ENCODE measurements at places on chromosomes 5 and 9. TPM values are rescaled to one million over a fixed set of nuclear protein-coding genes. Genes with fewer than 3 reads are reported as not detected.

- DNase-seq, result peak; percentile 56
- H3K27ac ChIP-seq, result peak overlapping the region; percentile 62
- H3K4me1 ChIP-seq, result no peaks in the 10 kb centered on the region
- no peak overlapping the region for H3K4me3 ChIP-seq
These were observed 43.7 kb upstream of the MIER3 start for GRCh38 chr5:56995596-56995995.

DNA sequence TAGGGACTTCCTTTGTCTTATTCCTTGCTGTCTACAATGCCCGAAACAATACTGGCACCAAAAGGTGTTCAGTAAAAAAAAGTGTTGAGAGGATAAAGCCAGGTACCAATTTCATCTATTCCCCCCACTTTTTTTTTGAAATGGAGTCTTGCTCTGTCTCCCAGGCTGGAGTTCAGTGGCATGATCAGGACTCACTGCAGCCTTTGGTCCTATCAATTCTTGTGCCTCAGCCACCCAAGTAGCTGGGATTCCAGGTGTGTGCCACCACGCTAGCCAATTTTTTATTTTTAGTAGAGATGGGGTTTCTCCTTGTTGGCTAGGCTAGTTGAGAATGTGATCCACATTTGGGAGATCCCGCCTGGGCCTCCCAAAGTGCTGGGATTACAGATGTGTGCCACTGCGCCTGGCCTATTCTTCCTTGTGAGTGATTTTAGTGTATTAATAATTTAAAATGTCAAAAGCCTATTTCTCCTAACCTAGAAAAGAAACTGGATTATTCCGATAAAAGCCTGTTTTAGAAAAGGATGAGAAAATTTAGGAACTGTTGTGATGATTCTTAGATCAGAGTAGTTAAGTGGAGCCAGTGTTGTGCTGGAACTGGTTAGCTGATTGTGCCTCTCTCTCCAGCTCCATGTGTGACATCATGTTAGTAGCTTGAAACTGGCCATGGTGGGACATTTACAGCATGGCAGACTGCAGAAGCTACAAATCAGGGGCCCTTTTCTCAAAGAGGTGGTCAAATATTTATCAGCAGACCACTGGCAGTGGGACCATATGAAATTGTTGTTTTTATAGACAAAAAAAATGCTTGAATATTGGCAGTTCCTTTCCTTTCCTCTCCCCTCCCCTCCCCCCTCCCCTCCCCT is 14.3 kb downstream of the CDC42SE2 start:
- H3K4me3 ChIP-seq, result no peak overlapping the region
- no peak for DNase-seq
- H3K27me3 ChIP-seq, result no peaks in the 10 kb centered on the region
- no peaks in the 10 kb centered on the region for H3K36me3 ChIP-seq
- no peak overlapping the region for H3K27ac ChIP-seq

DNA sequence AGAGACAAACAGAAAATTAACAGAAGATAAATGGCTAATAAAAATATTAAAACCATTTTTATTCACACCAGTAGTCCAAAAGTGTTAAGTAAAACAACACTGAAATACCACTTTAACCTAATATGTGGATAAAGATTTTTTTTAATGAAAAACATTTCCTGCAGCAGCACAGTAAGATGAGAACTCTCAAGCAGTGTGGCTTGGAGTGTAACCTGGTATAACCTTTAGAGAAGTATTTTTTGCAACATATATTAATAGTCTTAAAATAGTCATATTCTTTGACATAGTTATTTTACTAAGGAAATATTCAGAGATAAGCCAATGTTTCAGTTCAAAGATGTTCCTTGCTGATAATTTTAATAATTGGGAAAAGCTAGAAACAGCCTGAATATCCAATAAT is 644.4 kb downstream of the PDE4D start:
- no peak for DNase-seq
- H3K27me3 ChIP-seq, result no peaks in the 10 kb centered on the region
- H3K4me1 ChIP-seq, result peaks cover 10% of the 10 kb centered on the region
- H3K4me3 ChIP-seq, result no peak overlapping the region
- H3K27ac ChIP-seq, result no peak overlapping the region
- no peaks in the 10 kb centered on the region for H3K36me3 ChIP-seq

DNA sequence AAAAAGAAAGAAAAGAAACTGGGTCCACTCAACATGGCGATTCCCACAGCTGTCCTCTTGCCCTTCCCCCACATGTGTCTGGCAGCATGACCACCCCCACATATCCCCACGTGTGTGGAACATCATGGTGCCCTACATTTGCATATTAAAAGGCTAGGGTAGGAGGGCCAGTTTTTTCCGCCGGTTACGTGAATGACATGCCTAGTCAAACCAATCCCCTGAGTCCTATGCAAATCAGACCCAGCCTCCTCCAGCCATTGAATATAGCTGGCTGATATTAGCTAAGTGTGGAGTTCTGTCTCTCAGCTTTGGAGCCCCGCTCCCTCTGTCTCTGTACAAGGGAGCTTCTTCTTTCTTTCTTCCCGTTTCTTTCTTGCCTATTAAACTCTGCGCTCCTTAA is 33.0 kb upstream of the CCDC112 start:
- no peaks in the 10 kb centered on the region for H3K4me1 ChIP-seq
- no peak overlapping the region for H3K27ac ChIP-seq
- H3K27me3 ChIP-seq, result no peaks in the 10 kb centered on the region
- H3K36me3 ChIP-seq, result no peaks in the 10 kb centered on the region
- DNase-seq, result no peak

DNA sequence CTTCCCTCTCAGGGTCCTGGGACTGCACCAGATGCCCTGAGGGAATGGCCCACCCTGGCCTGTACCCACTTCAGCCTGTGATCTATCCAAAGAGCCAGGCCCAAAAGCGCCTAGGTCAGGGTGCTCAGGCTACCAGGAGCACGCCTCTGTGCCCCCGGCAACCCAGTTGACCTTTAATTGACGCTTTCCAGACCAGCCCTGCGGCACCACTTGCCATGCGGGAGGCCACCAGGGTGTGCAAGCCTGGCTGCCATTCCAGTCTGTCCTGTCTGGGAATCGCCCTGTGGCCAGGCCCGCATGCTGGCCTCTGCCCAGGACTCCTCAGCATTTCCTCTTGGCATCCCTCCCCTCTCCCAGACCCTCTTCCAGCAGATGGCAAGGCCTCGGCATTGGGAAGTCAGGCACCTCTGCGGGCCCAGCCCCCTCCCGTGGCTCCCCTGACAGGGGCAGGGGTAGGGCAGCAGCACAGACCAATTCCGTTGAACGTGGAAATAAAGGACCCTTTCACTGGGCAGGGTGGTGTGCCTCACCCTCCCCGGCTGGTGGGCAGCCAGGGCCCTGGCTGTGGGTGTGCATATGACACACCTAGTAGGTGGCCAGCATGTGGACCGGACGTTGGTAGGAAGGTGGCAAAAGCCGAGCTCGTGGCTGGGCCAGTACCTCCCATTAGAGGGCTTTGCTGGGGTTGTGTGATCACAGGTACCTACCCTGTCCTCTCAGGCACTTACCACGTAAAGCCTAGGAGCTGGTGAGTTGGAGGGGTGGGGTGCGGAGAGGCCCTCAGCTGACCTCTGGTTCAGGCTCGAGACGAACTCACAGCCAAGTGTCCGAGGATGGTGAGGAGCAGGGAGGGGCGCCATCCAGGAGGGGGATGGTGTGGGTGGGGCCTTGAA is 3.5 kb upstream of the AIF1L start:
- H3K27ac ChIP-seq, result no peak overlapping the region
- H3K4me1 ChIP-seq, result peaks cover 9% of the 10 kb centered on the region
- no peak for DNase-seq
- no peak overlapping the region for H3K4me3 ChIP-seq
- no peaks in the 10 kb centered on the region for H3K36me3 ChIP-seq

- peak overlapping the region; percentile 93 for H3K27ac ChIP-seq
- no peaks in the 10 kb centered on the region for H3K36me3 ChIP-seq
- no peaks in the 10 kb centered on the region for H3K27me3 ChIP-seq
- peaks cover 14% of the 10 kb centered on the region for H3K4me1 ChIP-seq
- peak; percentile 20 for DNase-seq
These were observed 58.6 kb downstream of the DIAPH1 start for GRCh38 chr5:141560151-141560550.

- H3K4me3 ChIP-seq, result no peak overlapping the region
- H3K4me1 ChIP-seq, result no peaks in the 10 kb centered on the region
- no peak for DNase-seq
- H3K27me3 ChIP-seq, result no peaks in the 10 kb centered on the region
These were observed 411.7 kb upstream of the KCNN2 start for GRCh38 chr5:113950186-113950585.

DNA sequence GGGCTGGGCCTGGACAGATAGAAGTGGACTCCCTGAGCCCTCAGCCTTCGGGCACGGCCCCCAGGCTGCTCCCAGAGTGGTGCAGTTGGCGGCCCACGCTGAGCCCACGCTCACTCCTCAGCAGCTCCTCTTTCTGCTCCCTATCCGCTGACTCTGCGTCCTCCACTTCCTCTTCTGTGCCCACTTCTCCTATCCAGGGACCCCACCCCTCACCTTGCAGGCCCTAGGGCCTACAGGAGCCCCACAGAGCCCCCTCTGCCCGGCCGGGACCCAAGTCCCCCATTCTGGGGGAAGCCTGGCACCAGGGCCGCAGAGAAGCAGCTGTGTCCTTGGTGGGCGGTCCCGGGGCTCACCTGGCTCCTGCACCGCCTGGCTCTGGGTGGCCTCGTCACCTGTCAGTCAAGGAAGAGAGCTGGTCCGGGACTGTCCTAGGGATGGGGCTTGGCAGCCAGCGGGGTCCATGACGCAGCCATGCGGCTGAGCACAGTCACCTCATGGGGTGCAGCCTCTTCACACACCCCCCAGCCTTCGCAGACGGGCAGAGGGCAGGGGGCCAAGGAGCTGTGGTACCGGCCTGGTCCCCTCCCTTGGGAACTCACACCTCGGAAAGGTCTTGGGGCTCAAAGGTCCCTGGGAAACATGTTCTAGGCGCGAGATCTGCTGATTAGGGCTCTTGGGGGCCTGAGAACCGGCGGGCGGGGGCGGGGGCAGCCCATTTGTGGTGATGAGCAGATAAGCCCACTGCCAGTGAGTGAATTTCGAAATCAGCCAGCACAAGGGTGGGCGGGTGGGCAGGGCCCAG is 5.4 kb upstream of the NRARP start:
- peaks cover 26% of the 10 kb centered on the region for H3K4me1 ChIP-seq
- peak; percentile 40 for DNase-seq
- H3K27me3 ChIP-seq, result no peaks in the 10 kb centered on the region
- no peak overlapping the region for H3K4me3 ChIP-seq
- no peak overlapping the region for H3K27ac ChIP-seq

DNA sequence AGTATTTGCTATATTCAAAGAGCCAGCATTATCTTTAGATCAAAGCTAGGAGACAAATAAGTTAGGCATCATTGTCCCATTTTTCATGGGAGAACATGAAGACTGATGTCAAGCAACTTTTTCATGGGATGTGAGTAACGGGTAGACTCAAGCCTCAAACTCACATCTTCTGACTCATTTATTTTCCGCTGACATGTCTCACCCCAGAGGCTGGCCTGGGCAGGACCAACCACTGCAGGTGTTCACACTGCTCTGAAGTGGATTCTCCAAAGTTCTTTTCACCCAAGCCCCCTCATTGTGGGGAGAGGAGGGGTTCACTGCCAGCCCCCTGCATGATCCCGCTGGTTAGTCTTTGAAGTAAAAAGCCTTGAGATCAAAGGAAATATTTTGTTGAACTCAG is 34.9 kb upstream of the BASP1 start:
- no peak for DNase-seq
- H3K27me3 ChIP-seq, result no peaks in the 10 kb centered on the region
- no peak overlapping the region for H3K4me3 ChIP-seq

DNA sequence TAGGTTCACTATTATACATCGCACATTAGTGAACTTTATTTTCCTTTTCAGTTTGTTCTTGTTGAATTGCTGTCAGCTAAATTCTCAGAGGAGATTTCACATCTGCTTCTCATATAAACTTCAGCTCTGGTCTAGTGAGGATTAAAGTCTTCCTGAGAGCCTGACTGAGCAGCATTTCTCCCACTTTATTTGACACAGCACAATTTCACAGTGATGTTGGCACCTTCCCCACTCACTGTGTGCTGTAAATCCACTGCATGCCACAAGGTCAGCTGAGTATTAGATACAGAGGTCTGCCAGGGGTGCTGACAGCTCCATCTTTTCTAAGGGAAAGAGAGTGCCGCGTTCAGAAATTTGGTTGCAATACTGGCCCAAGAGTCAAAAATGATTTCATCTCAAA is 567.4 kb downstream of the PRR16 start:
- DNase-seq, result peak; percentile 5
- no peaks in the 10 kb centered on the region for H3K4me1 ChIP-seq
- no peak overlapping the region for H3K27ac ChIP-seq
- no peaks in the 10 kb centered on the region for H3K36me3 ChIP-seq
- H3K27me3 ChIP-seq, result no peaks in the 10 kb centered on the region

GRCh38 chr5:124524552-124525232 is 221.7 kb downstream of the ZNF608 start:
- H3K27me3 ChIP-seq, result no peaks in the 10 kb centered on the region
- no peaks in the 10 kb centered on the region for H3K36me3 ChIP-seq

- H3K4me3 ChIP-seq, result no peak overlapping the region
- no peaks in the 10 kb centered on the region for H3K4me1 ChIP-seq
- H3K27ac ChIP-seq, result no peak overlapping the region
- H3K27me3 ChIP-seq, result no peaks in the 10 kb centered on the region
- DNase-seq, result no peak
These were observed 602.6 kb downstream of the MTRR start for GRCh38 chr5:8471581-8471980.

GRCh38 chr5:127447827-127448226 is 69.6 kb upstream of the PRRC1 start:
- peaks cover 8% of the 10 kb centered on the region for H3K4me1 ChIP-seq
- H3K27ac ChIP-seq, result no peak overlapping the region
- no peaks in the 10 kb centered on the region for H3K27me3 ChIP-seq
- H3K36me3 ChIP-seq, result no peaks in the 10 kb centered on the region
- no peak overlapping the region for H3K4me3 ChIP-seq
- DNase-seq, result no peak

- DNase-seq, result no peak
- H3K27me3 ChIP-seq, result no peaks in the 10 kb centered on the region
- H3K36me3 ChIP-seq, result no peaks in the 10 kb centered on the region
- no peaks in the 10 kb centered on the region for H3K4me1 ChIP-seq
- H3K4me3 ChIP-seq, result no peak overlapping the region
- H3K27ac ChIP-seq, result no peak overlapping the region
These were observed 253.4 kb upstream of the SLC24A2 start for GRCh38 chr9:20042128-20042711.

DNA sequence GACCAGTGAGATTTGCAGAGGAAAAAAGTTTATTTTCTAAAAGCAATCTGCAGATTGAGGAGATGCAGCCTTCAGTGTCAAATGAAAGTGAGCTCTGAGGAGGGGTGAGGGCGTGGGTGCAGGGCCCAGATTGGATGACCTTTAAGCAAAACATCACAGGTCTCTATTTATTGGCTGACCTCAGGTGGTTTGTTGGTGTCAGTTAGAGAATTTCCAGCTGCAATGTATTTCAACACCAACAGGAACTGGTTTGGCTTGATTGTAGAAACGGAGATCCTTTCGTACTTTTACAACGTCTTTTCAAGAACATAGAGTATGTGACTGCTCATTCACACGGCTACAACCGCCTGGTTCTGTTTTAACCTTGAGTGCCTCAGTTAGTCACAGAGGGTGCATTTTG is 1069.1 kb downstream of the EFNA5 start:
- no peaks in the 10 kb centered on the region for H3K36me3 ChIP-seq
- DNase-seq, result peak; percentile 7
- H3K4me3 ChIP-seq, result no peak overlapping the region
- no peaks in the 10 kb centered on the region for H3K4me1 ChIP-seq
- H3K27me3 ChIP-seq, result no peaks in the 10 kb centered on the region

STPG3 gene
- not detected for total RNA-seq

AGXT2 gene
- total RNA-seq, result 8.0 TPM

MAP1B gene
- total RNA-seq, result 82.4 TPM

SPAAR gene
- not detected for total RNA-seq

ANKRD18A gene
- total RNA-seq, result 0.53 TPM

CER1 gene
- total RNA-seq, result 0.53 TPM
